ENCODE measurements at places on chromosomes 2 and 18.

DNA sequence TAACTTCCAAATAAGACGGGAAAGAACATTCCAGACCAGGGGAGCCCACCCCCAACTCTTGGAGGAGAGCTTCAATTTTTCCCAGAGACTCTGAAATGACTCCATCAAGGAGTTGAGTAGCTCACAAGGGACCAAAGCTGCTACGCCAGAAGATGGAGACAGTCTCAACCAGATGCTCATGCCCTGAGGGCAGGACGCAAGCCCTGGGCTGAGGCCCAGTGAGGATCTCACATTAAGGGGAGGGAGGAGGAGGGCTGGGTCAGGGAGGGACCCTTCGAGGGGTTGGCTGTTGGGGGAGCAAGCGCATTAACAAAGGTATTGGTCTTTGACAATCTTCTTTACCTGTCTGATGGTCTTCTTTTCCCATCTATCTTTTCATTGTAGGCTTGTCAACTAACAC is 141.3 kb upstream of the SLC1A4 start:
- no peak for DNase-seq

DNA sequence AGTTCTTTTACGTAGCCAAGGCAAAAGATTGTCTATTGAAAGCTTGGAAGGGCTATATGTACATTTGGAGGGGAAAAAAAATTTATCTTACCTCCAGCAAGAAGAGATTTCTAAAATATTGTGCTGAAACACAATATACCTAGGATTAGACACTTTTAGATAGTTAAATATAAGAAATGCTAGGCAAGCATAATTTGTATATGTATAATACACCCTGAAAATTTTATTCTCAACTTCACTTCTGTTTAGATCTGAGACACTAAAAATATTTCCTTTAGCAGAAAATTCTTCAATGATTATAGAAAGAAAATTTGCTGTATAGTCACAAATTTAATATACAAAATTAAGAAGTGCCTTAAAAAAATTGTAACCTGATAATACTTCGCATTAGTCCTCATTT is 42.6 kb downstream of the ITGAV start:
- DNase-seq: no peak

DNA sequence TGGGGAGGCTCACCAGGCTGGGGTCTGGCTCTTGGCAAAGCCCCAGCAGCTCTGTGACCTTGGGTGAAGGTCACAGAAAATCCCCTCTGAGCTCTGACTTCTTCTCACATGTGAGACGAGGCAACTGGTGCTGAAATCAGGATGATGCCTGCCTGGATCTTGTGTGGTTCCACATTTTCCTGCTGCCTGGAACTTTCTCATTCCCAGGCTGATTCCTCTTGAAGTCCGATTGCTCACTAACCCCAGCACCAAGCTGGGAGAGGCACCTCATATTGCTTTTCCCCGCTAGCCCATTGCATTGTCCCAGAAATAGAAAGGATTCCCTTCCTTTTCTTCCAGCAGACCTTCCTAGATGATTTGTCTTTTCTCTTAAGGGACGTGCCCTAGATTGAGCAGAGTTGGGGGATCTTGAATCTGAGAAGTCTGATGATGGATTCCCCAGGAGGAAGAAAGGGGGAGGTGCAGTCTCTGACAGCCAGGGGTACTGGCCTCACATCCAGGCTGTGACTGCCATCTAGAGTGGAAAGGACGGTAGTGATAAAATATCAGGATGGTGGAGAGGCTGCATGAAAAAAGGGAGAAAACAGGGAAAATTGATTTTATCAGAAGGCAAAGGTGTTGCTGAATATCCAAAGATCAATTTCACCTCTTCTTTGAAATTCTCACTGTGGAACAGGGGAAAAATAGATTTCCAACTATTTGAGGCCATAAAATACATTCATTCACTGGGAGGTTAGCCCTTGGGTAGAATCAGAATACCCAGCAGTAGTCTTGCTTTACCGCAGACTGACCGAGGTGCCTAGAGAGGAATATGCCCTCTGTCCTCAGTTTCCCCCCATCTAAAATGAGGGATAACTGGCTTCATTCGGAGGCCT is 96.3 kb downstream of the FAM210A start:
- peak; percentile 74 for DNase-seq

- no peak for DNase-seq
These were observed 70.2 kb upstream of the DOK6 start for GRCh38 chr18:69330385-69331005.

- DNase-seq: peak; percentile 47
These were observed 27.7 kb upstream of the MAPRE3 start for GRCh38 chr2:26942543-26943295.

DNA sequence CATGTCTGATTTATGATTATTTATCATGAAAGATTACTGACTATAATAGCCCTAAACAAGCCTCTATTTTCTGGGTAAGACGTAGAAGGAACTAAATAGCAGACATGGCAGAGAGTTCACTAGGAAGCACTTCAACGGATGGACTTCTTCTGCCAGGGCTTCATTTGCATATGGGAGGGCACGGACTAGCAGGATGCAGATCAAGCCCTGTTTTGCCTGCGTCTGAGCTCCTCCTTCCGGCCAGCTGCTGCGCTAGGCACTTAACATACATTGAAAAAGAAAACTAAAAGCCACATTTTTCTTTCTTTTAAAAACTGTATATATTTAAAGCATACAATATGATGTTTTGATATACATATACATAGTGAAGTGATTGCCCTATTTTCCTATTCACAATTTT is 340.0 kb upstream of the MEX3C start:
- peak; percentile 83 for DNase-seq

DNA sequence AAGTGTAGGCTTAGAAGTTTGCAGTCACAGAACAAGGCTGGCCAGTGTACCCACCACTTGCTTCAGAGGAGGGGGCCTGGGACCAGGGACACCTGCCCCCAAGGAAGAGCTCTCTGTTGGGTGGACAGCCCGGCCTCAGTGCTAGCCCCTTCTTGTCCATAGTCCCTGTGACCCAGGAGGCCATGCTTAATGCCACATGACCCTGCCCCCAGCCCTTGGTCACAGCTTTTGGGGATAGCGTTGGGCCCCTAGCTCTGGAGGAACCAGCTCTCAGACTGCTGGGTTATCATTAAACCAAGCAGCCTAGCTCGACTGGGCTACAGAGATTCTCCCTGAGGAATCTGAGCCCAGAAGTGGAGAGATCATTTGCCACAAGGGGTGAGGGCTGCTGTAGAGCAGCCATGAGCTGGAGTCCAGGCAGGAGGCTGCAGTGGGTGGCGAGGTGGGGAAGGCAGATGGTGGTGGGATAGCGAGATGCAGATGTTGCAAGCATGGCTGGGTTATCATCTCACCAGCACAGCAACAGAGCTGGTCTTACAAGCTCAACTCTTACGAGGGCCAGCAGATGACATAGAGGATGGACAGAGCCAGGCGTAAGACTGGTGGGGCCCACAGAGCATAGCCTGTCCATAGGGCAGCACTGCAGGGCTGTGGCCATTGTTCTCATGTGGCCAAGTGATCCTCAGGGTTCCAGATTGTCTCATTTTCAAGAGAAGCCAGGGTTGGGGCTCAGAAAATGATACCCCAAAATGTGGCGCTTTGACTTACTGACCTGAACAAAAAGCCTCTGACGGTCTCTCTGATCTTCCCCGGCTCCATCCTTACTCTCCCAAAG is 7.2 kb upstream of the TMEM37 start:
- DNase-seq: no peak

DNA sequence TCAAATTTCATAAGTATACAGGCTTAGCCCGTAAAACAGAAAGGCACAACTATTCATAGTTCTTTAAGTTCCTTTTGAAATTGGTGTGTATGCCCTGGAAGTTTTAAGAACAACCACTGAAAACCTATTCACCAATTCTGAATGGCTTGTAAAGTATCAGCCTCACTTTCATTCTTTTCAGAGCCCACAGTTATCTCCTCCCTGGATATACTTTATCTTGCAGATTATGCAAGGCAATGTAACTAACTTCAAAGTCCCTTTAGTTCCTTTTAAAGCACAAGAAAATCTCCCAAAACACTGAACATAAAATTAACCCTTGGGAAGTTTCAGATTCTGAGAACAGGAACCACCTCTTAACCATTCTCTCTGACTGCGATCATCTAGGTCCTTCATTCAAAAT is 1.1 kb downstream of the STRN start:
- no peak for DNase-seq

DNA sequence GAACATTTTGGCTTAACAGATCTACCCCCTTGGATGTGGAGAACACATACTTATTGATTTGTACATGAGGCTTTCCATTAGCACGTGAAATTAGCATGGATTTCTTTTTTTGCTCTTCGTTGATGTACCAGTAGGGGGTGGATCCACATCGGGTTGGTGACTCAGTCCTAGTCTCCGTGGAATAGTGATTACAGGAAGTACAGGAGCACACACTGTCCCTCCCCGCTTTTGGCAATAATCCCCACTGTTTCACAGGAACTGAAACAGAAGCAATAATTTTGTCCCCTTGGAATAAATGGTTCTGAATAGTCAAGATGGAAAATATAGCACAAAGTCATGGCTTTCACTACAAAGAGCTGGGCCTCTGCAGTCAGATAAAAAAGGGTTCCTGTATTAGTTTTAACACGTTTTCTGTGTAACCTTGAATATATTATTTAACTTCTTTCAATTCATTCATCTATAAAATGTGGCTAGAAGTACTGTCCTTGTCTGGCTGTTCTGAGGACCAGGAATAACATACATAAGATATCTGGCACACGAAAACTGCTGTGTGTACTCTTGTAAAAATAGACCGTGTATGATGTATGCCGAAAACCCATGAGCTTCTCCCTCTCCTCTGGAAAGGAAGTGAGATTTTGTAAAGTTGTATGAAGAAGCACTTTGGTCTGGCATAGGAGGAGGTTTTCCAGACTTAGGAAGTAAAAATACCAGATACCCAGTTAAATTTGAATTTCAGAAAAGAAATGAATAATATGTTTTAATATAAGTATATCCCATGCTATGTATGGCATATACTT is 229.2 kb downstream of the GALR1 start:
- DNase-seq: peak; percentile 76

DNA sequence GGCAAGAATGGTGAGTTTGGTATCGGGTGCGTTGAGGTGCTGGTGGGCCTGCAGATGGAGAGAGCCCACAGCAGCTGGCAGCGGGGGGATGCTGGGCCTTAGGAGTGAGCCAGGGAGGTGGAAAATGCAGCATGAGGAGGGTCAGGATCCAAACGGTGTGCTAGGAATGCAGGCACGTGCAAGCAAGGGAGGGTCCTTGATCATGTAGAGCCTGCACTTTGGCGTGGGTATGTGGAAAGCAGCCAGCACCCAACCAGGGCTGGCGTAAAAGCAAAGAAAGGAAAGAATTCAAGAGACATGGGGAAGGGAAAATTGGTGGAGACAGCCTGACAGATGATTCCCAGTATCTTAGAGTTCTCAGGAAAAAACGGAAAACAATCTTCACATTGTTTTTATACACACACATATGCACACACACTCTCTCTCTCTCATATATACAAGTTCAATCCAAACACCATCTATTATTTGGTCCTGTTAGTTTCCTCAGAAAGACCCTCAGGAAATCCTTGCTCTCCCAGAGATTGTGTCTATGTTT is 46.3 kb downstream of the LTBP1 start:
- no peak for DNase-seq

- no peak for DNase-seq
These were observed 69.7 kb upstream of the FOSL2 start for GRCh38 chr2:28322981-28323396.

DNA sequence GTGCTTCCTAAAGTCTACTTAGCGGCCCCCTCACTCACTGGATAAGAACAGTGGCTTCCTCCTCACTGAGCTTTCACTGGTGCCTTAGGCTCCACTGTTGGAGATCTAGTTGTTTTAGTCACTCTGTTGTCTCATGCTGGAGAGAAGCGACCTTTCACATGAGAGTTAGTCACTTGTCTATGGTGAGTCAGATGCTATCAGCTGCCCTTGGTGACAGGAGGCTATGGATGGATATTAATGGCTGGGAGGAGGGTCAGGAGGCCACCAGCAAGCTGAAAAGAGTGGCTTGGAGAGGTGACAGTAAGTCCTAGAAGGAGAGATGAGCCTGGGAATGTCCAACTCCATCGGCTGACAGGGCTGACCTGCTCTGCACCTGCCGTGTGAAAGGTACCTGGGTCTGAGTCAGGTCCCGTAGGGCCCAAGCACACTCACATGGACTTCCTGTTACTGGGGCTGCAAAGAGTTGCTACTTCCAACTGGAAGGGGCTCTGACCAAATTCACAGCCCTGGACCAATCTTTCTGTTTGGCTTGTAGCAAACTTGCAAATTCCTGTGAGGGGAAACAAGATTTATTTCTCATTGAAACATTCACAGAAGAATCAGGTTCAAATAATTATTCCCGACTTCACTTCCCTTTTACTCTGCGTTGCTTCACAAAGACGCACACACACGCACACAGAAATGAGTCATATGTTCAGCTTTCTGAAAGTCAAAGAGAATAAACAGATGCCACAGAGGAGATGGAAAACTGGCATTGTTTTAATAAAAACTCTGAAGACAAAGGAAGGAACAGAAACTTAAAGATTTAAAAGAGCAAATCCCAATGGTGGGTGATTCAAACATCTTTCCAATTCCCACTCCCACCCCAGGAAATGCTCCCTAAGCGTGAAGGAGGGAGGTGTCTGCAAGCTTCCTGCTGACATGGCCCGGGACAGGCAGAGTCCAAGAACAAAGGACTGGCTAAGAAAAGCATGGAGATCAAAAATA is 203.5 kb upstream of the TWIST2 start:
- DNase-seq: peak; percentile 69

DNA sequence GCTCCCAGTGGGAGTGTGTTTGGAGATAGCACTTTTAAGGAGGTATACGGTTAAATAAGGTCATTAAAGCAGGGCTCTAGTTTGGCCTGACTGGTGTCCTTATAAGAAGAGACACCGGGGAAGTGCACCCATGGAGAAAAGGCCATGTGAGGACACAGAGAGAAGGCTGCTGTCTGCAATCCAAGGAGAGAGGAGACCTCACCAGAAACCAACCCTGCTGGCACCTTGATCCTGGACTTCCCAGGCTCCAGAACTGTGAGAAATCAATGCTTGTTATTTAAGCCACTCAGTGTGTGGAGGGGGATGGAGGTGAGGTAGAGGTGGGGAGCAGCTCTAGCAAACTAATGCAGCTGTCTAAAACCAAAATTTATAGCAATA is 62.0 kb downstream of the RPL31 start:
- no peak for DNase-seq

- no peak for DNase-seq
These were observed 19.3 kb downstream of the OXER1 start for GRCh38 chr2:42744545-42745082.

DNA sequence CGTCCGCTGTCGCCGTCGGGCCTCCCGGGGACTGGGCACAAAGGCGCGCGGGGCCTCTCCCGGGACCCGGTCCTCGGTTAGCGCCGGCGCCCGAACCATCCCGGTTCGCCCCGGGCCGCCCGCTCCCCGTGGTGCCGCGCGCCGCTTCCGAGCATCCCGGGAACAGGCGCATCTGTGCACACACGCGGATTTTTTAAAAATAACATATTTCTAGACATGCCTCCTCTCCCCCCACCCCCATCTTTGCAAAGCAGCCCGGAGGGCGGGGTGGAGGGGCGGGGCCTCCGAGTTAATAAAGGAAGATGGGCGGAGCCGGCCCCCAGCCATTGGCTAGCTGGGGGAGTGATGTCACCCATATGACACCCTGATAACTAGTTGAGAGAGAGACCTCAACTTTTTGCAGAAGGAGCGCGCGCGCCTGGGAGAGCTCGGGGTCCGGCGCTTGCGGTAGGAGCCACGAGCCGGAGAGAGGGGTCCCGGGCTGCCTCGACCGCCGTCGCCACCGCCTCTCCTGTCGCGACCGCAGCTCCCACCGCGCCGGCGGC is at the start of gene SOX11:
SOX11 (plus strand) TSS at position 400 of the 545 bp plus-strand sequence. CDS start 338 bp downstream, outside the sequence.
- DNase-seq: no peak

- DNase-seq: no peak
These were observed 307.8 kb downstream of the CYP26B1 start for GRCh38 chr2:71839826-71840225.

- DNase-seq: no peak
These were observed 1.7 kb downstream of the FHL2 start for GRCh38 chr2:105397025-105397722.
